NCI-H187 (cell line): ENCODE measurements at places on chromosomes 6 and 20.
A peak's percentile ranks its signal among the peaks of the same experiment; 100 is the strongest.

DNA sequence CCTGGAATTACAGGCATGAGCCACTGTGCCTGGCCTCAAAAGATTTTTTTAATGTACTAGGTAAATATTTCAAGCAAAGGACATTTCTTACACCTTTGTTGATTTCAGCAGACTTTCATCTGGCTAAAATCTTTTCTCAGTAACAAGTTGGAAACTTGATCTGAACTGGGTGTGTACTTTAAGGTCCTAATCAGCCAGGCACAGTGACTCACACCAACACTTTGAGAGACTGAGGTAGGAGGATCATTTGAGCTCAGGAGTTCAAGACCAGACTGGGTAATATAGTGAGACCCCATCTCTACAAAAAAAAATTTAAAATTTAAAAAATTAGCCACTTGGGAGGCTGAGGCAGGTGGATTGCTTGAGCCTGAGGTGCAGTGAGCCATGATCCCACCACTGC, 7.0 kb upstream of the RALGAPA2 start:
- DNase-seq = no peak

GRCh38 chr6:70282919-70283461, 19.9 kb downstream of the COL9A1 start:
- DNase-seq = no peak

DNA sequence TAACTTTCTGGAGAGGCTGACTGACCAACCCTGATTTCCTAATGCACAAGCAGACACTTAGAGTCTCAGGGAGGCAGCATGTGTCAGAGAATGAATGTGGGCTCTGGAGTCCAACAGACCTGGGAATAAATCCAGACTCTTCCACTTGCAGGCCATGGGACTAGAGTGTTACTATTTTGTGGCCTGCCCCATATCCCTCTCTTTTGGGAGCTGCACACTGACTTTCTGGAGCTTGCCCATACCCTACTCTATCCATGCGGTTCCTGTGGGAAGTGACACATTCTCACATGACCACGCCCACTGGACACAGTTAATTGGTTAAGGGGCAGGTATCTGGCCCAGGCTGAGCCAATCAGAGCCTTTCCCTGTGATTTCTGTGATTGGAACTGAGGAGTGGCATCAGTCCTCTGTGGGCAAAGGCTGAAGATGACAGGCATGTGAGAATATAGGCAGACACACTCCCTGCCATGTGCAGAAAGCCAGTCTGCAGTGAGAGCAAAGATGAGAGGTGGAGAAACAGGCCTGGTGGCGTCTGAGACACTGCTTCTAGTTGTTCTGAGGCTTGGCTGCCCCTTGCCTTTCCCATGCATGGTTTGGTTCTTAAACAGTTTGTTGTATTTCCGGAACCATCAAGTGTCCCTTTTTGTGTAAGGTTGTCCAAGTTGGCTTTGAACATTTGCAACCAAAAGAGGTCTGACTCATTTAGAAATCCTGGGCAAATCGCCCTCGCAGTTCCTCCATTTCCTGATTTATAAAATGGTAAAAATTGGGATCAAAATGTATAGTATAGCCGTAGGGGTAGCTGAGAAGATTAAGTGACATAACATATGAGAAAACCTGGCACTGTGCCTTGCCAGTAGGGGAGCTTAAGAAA, 125.6 kb downstream of the CDC5L start:
- no peak for DNase-seq

DNA sequence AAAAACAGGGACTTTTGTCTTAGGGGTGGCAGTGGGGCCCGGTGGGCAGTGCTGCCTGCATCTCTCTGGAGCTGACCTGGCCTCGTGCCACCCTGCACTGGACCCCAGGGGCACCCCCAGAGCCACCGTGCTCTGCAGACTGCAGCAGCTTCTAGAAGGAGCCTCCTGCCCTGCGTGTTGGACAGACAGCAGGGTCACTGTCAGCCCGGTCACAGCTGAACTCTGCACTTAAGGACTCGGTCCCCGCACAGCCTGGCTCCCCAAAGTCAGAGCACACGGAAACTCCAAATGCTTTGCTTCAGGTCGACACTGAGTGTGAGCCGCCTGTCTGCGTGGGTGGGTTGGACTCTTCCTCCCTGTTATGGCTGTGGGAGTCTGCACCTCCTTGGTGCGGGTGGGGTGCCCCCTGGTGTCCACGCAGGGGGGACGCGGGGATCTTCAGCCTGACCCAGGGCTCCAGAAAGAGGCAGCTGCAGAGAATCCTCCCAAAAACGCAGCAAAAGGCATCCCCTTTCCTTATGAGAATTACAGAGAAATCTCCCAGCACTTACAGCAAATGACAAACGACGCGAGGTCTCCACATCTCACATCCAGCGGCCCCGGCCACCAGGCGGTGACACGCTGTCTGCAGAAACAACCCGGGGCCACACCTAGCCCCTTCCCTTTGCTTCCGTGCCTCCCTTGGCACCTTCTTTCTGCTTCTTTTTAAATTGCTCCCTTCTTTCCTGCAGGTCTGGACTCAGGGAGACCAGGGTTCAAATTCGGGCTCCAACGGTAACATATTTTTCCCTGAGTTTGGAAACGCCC, 36.3 kb upstream of the DACT2 start:
- peak; percentile 3 for DNase-seq

DNA sequence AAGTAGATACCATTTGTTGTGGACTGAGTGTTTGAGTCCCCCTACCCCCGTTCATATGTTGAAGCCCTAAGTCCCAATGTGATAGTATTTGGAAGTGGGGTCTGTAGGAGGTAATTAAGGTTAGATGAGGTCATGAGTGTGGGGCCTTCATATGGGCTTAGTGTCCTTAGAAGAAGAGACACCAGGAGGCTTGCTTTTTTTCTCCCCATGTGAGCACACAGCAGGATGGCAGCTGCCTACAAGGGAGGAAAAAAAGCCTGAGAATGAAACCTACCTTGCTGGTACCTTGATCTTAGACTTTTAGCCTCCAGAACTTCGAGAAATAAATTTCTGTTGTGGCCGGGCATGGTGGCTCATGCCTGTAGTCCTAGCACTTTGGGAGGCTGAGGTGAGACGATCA, 67.9 kb upstream of the TULP4 start:
- no peak for DNase-seq

DNA sequence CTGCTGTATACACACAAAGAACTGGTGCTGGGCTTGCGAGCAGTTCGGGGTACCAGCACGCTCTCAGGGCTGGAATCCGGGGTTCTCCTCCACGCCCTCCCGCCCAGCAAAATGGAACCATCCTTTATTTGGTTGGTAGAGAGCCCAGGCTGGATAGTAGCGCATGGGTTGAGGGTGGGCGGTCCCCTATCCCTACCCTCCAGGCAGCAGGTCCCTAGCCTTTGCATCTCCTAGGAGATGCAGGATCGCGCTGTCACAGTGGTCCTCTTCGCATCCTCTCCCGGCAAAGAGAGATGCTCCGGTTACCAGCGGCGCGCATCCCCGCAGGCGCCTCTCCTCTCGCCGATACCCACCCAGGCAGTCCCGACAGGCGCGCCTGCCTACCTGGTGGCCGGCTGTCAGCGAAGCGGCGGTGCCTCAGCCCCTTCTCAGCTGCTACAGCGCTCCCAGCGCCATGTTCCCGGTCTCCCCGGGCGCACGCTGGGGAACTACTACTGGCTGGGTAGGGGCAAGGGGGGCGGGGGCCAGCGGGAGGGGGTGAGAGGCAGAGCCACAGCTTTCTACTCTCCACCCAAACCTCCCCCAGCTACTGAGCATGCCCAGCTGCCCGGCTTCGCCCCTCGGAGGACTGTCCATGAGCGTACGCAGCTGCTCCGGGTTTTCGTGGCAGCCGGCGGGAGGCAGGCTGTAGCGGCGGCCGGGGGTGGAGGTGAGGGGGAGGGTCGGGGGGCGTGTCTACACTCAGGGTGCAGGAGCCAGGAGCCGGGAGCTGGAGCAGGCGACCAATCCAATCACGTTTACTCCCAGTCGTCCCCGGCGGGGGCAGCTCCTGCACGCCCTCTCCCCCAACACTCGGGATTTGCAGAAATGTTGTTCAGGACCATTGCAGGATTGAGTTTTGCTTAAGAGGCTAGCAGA, at the start of gene PAK5:
Gene PAK5 (minus strand): TSS at position 699 of the 918 bp plus-strand sequence. CDS start 194,748 bp downstream, outside the sequence.
- DNase-seq = peak; percentile 85

DNA sequence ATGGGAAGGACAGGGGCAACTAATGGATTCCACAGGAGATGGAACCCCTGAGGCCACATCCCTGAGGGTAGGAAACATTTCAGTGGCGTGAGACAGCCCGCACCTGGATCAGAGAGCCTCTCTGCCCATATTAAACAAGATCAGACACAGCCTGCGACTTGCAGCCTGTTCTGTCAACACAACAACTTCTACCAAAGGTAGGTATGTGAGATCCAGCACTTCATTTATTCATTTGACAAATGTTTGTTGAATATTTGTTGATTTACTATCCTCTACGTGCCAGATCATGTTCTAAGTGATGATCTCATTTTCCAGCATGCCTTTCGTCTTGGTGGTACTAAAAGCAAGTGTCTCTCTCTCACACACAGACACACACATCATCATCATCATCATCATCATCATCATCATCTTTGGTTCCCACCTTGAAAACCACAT, 43.2 kb upstream of the NT5E start:
- no peak for DNase-seq

- DNase-seq = no peak
Observed at GRCh38 chr20:45138561-45139300, 14.5 kb upstream of the WFDC12 start.

DNA sequence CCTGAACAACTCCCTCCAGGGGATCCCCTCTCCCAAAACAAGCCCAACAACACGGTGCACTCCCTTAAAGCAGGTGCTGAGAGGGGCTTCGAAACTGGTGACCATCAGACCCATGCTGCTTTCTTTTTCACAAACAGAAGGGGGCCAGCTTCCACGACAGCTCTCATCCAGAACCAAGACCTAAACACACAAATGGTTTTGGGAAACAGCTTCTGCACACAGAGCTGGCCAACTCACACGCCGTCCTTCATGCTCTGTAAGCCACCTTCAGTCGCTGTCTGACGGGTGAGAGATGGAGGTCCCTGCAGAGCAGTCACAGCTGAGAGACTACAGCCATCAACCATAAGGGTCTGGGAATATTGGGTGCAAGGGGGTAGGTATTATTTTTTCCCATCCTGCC, 76.3 kb downstream of the ZMYND8 start:
- no peak for DNase-seq

DNA sequence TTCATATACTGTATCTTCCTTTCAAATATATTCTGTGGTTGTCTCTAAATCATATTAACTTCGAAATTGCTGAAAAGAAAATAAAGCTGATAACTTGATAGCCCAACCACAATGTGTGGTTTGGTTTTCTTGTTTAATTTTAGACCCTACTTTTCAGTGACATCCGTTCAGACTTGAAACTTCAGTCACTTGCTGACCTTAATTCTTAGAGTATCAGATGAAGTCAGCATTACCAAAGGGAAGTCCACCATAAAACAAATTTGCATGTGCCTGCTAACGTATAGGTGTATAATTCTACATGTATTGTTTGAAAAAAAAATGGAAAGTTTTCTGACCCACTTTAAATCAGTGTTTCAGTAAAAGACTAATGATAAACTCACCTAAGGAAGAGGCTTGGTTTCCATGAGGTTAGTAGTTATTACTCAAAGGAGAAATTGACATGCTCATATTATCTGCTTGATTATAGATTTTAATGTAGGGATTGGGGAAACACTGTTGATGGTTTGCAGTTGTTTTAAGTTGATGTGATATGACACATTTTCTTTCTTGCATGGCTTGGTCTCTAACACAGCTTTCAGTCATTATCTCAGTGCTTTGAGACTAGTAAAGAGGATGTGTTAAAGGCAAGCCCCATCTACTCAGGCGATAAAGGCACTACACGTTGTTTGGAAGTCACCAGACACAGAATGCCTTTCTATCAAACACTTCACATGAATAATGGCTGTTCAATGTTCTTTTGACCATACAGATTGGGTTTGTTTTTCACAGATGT, 5.2 kb upstream of the IL17A start:
- no peak for DNase-seq

DNA sequence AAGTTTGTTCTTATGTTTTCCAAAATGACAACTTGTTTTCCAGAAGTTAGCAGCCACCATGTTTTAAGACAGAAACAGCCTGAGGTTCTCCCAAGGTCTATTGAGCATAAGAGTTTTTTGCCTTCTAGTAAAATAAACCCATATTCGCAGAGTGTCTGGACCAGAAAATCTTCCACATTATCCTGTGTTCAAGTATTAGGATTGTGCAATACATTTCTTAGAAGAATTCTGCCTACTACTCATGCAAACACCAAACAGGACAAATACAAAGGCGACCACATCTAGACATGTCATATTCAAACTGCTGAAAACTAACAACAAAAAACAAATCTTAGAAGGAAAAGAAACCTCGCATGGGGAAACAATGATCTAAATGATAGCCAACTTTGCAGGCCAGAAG, 145.4 kb upstream of the AHI1 start:
- no peak for DNase-seq

GRCh38 chr6:130362128-130362527, 3.7 kb upstream of the TMEM200A start:
- DNase-seq = no peak

DNA sequence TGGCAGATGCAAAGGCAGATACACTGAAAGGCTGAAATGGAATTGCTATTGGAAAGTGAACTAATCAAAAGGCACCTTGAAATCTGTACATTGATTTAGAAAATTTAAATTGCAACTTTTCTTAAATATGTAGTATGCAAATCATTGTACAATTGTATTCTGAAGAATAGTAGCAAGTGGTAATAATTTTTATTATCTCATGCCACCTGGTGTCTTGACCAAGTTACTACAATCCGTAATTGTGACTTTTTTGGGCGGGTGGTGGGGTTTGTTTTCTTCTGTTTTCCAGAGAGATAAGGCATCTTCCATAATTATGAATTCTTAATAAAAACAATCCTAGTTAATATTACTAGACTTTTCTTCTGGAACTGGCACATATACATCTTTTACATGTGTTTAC, 12.5 kb upstream of the BCKDHB start:
- no peak for DNase-seq

DNA sequence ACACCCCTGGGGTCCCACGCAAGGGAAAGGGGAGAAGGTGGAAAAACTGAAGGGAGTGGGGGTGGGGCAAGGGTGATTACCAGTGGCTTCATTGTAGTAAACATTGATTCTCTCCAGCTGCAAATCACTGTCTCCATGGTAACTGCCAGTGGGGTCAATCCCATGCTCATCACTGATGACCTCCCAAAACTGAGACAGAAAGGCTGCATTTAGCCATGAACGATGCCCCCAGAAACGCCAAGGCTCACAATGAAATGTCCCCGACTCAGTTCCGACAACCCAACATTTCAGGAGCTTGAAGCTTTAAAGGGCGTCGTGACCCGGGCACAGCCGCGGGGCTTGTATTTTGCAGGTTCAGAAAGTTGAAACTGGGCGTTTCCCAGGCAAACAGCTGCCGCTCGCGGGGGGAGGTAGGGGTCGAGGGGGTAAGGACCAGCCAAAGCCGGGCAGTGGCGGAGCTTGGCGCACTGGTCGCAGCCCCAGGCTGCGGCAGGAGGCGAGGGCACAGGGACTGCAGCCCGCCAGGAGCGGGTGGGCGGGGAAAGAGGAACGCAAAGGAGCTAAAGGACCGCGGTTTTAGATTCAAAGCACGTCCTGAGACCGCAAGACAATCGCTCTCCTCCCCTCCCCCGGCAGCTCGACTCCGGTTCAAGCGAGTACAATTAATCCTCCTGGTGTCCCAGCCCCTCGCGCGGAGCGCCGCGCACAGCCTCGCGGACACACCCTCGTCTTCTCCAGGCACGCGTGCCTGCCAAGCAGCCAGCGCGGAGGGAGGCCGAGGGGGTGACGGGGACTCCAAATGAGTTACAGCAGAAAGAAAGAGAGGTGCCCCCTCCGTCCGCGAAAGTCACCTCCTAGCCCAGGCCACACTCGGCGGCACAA, 731 bp downstream of the TUBB2B start:
- DNase-seq = peak; percentile 21
